ENCODE measurements at places on chromosomes 2 and 18. TPM values are rescaled to one million over a fixed set of nuclear protein-coding genes. Genes with fewer than 3 reads are reported as not detected.

GRCh38 chr2:191642541-191642940 lies 35.4 kb upstream of the NABP1 start:
- DNase-seq, result no peak

GRCh38 chr18:34633368-34633767 lies 76.7 kb upstream of the DTNA start:
- no peak for DNase-seq

GRCh38 chr2:86199834-86200177 lies 549 bp downstream of the MRPL35 start:
- no peak for DNase-seq

GRCh38 chr2:64554117-64554516 lies 30.0 kb downstream of the AFTPH start:
- DNase-seq, result no peak

DNA sequence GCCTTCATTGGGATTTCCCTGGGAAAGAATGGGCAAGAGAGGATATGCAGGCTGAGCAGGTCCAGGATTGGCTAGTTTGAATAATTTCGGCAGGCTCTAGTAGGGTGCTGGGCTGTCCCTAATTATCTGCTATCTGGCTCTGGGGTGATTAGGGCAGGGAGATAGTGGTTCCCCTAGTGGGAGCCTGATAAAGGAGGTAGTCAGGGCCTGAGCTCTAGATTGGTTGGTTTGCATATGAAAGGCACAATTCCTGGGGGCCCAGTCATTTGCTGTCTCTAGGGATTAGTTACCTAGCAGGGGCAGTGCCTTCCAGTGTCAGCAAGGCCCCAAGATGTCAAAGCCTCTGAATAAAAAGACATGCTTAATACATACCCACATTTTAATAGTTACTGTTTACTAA lies 690.1 kb upstream of the KLHL29 start:
- no peak for DNase-seq

DNA sequence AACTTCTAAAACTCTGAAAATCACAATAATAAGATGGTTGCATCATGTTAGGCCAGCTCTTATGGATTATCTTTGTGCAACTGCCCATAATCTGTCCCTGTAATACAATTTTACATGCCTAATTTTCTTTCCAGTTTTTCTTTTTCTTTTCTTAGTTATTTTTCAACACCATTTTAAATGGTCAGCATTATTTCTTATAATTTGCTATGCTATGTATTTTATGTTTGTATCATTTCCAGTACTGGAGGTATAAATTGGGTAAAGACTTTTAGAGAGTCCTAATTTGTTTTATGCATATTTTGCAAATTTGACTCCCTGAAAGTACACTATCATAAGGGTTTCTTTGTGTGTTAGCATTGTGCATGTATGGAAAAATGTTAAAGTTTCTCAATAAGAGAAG lies 333.0 kb downstream of the CCDC178 start:
- no peak for DNase-seq

GRCh38 chr18:49025426-49025766 lies 74.6 kb upstream of the SMAD7 start:
- DNase-seq, result no peak

DNA sequence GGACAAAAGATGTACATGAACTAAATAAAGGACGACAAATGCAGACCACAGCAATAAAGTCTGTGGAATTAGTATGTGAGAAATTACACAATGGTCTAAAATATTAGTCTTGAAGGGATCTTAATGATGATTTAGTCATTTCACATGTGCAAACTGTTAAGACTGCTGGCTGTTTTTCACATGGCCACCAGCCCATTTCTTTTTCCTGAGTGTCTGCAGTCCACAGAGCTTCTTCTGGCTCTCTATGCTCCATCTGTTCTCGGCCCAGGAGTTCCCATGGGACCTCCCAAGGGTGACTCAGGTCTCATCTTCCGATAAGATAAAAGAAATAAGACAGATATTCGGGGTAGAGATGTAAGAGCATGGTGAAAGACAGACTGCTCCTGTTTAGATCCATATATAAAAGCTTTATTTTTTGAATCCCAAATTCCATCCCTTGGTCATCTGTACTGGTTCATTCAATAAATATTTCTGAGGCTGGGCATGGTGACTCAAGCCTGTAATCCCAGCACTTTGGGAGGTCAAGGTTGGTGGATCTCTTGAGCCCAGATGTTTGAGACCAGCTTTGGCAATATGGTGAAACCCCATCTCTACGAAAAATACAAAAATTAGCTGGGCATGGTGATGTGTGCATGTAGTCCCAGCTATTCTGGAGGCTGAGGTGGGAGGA lies 20.1 kb downstream of the IL1RL1 start:
- no peak for DNase-seq

DNA sequence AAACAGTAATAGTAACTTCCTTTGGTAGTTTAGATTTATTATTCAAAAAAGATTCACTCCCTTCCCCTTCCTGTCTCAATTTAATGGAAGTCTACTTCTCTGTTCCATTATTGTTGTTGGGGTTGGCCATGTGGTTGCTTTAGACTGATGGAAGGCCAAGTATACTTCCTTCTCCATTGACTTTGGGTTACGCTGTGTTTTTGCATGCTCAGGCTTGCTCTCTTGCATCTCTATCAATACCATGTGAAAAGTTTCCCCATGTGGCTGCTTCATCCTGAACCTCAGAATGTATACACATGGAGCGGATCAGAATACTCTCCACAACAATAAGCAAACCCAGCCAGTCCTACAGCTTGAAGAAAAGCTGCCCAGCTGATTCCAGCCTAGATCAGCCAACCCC lies 20.3 kb downstream of the CFAP210 start:
- no peak for DNase-seq

DNA sequence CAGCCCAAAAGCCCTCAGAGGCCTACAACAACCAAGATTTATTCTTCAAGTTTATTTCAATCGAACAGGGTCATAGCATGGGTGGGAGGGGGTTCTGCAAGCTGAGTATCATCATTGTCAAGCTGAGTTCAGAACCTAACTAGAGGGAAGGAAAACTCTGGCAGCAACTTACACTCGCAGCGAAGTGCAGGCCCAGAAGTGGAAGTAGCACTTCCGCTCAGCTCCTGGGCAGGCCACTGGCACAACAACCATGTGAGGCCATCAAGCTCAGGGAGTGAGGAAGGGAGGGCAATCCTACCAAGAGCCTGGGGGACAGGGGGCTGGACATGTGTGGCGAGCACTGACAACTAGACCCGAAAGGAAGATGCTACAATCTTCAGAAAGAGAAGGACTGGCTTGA lies 4.8 kb downstream of the UXS1 start:
- DNase-seq, result no peak

DNA sequence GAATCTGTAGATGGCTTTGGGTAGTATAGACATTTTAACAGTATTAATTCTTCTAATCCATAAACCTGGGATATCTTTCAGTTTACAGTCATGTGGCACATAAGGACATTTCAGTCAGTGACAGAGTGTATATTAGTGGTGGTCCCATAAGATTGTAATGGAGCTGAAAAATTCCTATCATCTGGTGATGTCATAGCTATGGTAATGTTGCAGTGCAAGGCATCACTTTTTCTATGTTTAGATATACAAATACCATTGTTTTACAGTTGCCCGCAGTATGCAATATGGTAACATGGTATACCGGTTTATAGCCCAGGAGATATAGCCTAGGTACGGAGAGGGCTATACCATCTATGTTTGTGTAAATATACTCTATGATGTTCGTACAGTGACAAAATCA lies 9.7 kb downstream of the CCDC150 start:
- DNase-seq, result no peak

- no peak for DNase-seq
Measured at GRCh38 chr2:236638707-236639106, 69.1 kb downstream of the ACKR3 start.

DNA sequence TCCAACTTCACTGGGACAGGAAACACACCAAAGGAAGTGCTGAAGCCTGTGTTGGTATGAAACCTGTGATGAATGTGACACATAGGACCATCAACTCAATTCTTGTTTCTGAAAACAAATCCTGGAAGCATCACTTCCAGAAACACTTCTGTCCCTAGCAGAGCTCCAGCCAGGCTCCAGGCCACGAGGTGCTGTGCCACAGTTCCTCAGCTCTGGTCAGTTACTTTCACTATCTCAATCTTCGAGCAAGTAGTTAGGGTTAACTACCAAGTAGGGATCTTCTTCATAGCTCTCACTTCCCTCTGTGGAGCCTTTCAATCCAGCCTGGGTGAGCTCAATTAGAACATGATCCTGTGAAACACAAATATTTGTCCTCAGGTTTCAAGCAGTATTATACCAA lies 3.6 kb upstream of the LCT start:
- no peak for DNase-seq

DNA sequence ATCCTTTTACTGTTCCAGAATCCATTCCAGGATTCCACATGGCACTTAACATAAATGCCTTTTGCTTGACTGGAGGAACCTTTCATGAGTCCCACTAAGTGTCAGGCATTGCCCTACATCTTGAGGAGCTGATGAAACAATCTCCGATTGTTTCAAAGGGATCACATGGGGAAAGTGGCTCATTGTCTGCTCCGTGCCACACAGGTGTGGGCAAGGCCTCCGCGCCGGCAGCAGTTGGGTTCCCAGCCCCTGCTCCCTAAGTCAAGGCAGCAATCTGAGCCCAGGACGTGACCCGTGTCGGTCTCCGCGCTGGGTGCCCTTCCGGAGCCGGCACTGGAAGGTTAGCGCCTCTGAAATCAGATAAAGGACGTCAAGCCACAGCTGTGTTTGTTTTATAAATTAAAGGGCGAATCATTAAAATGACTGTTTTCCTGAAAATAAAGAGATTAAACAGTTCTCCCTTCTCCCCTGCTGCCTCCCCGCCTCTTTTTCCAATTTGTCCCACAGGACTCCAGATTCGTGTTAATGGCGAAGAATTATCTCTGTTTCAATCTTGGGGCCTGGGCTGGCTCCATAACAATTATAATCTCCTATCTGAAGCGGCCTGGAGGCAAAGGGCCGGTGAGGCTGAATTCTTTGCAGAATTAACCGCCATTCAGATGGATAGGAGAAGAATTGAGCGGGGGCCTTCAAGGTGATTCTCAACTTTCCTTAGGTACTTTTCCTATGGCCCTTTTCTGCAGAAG lies 84.3 kb upstream of the FZD7 start:
- DNase-seq, result no peak

GRCh38 chr2:43424262-43425207 lies 171.3 kb downstream of the THADA start:
- DNase-seq, result no peak

DSC3 gene
- 0.23 TPM for polyA plus RNA-seq

NXPH2 gene
- 0.67 TPM for polyA plus RNA-seq
